ENCODE measurements at places on chromosomes 2 and 18.

GRCh38 chr2:45003579-45004551, 5.4 kb downstream of the SIX2 start:
- no peak for DNase-seq

DNA sequence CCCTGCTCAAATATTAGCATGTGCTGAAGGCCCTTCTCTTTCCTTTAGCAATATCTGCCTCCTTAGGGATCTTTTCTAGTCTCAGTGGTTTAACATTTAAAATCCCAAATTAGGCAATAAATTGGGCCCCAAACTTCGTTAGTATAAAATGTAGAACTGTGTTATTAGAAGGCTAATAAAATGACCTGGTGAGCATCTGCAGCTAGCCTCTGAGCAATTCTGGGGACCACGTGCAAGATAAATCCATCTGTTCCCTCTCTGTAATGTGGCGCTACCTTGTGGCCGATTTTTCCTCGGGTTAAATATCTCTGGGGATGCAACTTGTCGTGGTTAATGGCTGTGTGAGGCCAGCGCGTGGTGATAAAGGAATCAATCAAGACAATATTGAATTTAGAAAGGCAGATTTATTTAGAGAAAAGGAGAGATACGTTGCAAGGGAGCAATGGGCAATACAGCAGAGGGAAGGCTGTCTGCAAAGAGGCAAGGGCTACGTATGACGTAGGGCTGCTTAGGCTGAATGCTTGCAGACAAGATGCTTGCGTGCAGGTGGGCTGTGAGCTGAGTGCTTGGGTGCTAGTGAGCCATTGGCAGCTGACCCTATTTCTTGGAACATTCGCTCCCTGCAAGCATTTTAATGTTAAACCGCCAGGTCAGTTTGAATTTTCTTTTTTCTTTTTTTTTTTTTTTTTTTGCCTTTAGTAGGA, 18.5 kb upstream of the IL36G start:
- peak; percentile 10 for DNase-seq

GRCh38 chr2:112907001-112907949, 3.7 kb upstream of the IL37 start:
- no peak for DNase-seq

DNA sequence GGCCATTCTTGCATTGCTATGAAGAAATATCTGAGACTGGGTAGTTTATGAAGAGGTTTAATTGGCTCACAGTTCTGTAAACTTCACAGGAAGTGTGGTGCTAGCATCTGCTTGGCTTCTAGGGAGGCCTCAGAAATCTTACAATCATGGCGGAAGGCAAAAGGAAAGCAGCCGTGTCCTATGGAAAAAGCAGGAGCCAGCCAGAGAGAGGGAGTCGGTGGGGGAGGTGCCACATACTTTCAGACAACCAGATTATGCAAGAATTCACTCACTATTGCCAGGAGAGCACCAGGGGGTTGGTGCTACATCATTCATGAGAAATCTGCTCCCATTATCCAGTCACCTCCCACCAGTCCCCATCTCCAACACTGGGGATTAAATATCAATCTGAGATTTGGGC, 64.1 kb downstream of the CPS1 start:
- DNase-seq, result no peak

- DNase-seq, result no peak
These were observed 280.7 kb upstream of the VWC2L start for GRCh38 chr2:214130114-214130513.

GRCh38 chr18:3511980-3512379, 62.0 kb downstream of the TGIF1 start:
- no peak for DNase-seq

DNA sequence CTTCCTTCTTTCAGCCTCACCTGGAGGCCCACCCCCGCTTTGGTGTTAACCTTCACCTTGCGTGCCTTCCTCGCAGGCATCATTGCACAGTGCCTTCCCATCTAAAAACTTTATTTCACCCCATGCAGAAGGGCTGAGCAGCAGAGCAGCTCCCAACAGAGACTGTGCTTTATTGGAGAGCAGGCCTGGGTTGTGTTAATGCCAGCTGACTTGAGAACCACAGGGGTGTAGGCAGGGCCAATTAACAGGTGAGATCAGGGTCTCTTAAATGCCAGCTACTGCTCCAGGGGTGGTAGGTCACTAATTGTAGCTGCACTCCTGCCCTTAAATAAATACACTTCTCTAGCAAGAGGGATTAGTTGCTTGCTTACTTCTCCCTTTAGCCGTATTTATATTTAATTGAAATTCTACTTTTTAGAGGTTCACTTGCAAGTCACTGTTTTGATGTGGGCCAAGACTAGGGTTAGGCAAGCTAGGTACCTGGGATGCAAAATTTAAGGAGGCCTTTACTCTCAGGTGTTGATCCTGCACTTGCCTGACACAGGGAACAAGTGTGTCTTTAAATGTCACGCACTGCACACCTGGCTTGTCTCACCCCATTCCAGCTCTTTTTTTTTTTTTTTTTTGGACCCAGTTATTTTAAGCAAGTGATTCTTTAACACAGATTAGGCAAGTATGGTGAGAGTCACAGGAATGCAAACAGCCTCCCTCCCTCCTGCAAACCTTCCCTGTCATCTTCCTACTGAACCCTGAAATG, 54.5 kb downstream of the LYPD1 start:
- DNase-seq, result no peak

GRCh38 chr2:169073211-169073962, 4.0 kb downstream of the DHRS9 start:
- no peak for DNase-seq

GRCh38 chr2:190088917-190089316, 26.4 kb upstream of the MSTN start:
- peak; percentile 6 for DNase-seq

DNA sequence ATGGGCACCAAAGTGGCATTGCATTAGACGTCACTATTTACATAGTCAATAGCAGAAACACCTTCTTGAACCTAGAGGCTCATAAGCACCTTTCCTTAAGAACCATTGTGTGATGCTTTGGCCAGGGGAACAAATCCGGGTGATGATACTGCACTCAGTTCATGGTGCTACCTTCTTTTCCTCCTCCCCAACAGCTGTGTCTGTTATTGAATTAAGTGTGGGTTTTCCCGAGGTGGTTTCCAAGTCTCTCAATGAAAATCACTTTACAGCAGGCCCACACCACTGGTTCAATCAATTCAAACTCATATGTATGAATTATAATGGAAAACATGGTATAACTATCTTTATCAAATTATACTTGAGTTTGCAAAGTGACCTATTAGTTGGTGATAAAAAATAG, 9.3 kb upstream of the EFEMP1 start:
- DNase-seq, result no peak

- no peak for DNase-seq
These were observed 1488.8 kb upstream of the NXPH2 start for GRCh38 chr2:140269000-140269399.

DNA sequence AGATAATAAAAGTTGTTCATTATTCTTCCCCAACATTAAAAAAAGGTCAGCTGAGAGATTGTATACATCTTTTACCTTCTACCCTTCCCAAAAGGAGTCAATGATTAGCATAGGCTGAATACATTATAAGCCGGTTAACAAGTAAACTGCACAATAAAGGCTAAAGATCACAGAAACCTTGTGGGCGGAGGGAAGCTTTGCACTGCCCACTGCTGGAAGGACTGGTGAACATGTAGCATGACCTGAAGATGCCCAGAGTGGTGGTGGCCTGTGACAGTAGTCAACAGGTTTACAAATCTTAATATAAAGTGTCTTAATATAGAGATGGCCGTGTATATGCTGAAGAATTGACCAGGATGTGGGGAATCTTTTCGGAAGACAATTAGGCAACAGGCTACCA, 35.6 kb downstream of the ARL5A start:
- no peak for DNase-seq

DNA sequence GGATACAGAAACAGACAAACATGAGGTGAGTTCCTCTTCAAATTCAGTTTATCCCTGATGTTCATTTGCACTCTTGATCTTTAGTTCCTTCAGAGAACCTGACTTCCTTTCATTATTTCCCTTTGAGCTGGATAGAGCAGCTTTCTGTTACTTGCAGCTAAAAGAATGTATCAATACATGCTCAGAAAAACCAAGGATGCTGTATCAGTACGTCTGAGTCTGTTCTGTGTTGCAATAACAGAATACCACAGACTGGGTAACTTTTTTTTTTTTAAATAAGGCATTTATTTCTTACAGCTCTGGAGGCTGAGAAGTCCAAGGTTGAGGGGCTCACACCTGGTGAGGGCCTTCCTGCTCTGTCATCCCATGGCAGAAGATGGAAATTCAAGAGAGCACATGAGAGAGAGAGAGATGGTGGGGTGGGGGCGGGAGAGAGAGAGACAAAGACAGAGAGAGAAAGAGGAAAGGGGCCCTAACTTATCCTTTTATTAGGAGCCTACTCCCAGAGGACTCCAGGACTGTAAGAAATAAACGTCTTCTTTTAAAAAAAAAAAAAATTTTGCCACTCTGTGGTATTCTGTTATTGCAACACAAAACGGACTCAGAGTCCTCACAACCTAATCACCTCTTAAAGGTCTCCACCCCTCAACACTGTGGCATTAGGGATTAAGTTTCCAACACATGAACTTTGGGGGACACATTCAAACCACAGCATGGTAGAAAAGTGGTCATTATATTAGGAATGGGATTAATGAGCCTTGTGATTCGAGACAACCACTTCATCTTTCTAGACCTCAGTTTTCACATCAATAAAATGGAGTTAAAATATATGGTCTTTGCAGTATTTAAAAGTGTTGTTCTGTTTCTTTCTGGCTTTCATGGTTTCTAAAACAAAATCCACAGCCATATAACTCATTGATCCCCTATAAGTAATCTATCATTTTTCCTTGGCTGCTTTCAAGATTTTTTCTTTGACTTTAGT, 18.4 kb upstream of the SELENOI start:
- no peak for DNase-seq

- DNase-seq, result no peak
These were observed 35.0 kb downstream of the ALPK2 start for GRCh38 chr18:58593938-58594337.

GRCh38 chr18:54465502-54465901, 107.8 kb downstream of the C18orf54 start:
- no peak for DNase-seq

GRCh38 chr2:10430886-10431622, 17.1 kb downstream of the ODC1 start:
- DNase-seq, result no peak

DNA sequence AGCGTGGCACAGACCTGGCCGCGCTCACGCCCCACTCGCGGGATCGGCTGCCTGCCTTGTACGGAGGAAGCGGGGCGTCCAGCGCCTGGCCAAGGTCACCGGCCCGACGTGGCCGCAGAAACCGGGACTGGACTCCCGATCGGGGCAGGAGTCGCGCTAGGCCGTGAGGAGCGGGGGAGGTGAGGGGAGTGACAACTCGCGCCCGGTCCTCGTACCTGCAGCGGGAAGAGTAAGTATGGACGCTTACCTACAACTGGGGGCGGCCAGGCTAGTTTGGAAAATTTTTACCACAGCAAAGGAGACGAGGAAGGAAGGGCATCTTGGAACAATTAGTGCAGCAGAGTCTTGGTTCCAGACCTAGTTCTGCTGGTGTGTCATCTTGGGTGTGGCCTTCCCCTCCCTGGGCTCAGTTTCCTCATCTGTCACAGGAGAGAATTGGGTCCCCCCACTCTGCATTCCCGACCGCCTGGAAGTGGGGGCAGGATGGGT, 693 bp downstream of the UBE2F start:
- peak; percentile 19 for DNase-seq

DNA sequence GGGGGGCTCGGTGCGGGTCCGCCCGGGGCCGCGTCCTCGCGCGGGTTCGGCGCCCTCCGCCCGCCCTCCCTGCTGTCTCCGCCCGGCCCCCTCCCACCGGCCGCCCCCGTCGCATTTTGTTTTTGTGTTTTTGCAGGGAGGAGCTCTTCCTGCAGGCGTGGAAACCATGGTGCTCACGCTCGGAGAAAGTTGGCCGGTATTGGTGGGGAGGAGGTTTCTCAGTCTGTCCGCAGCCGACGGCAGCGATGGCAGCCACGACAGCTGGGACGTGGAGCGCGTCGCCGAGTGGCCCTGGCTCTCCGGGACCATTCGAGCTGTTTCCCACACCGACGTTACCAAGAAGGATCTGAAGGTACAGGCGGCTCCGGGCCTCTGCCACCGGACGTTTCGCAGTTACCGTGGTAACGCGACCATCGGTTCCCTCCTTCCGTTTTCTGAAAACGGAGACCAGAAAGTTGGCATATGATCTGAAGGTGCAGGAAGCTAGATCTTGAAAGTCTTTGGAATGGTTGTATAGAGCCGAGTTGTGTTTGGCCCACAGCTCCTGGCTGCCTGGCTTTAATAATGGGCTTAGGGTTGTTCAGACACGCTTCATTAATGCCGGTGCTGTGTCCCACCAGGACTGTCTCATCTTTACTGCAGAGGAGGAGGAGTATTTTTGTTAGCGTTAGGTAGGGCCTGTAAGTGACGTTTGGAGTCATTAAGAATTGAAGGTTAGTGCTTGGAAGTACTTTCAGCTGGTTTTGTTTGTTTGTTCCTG, 891 bp downstream of the KDM3A start:
- peak; percentile 35 for DNase-seq

- DNase-seq, result no peak
These were observed 20.0 kb upstream of the SERPINB3 start for GRCh38 chr18:63681449-63682340.

DNA sequence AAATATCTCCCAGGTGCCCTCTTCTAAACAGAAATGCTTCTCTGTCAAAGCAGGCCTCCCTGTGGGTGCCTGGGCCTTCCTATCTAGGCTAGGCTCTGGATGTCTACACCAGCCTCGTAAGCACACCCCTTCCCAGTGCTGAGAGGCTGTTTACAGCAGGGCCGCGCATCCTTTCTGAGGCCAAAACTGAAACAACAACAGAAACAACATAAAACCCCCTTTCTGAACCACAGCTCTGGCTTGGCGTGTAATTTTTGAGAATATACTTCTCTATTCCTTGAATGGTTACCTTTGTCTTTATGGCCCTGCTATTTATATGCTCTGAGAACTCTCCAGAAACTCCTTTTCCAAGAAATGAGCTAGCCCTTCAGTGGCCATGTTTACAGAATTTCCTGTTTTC, 118.4 kb downstream of the BCL2L11 start:
- DNase-seq, result no peak

GRCh38 chr2:17648581-17648980, 105.0 kb downstream of the SMC6 start:
- DNase-seq, result no peak

DNA sequence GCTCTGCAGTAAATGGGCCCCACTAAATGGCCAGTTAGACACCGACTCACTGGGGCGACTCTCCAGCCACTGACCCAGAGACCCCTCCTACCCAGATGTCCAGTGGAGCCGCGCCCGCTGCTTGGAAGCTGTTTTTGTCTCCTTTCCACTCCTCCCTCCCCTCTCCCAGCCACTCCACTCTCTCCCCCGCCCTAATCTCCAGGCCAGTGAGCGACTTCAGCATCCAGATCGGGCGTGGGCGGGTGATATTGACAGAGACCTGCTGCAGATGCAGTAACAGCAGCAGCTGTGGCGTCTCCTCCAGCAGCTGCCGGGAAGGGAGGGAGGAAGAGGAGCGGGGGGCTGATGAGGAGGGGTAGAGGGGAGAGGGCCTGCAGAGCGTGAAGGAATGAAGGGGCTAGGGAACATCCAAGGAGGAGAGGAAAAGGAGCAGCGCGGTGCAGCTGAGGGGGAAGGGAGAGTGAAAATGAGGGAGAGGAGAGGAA, at the start of gene SCN7A:
Gene SCN7A, minus strand, starts transcription at position 110 of the 485 bp plus-strand sequence. CDS start 16,553 bp downstream, outside the sequence.
- no peak for DNase-seq

- DNase-seq, result no peak
These were observed 14.0 kb downstream of the CCDC85A start for GRCh38 chr2:56197816-56198215.

- DNase-seq, result no peak
These were observed 67.8 kb downstream of the ASB1 start for GRCh38 chr2:238494573-238494961.

All from cerebellum (tissue), 4 donors.